ENCODE measurements at places on chromosomes 5 and 9.

GRCh38 chr5:177452688-177453638 is 6.3 kb downstream of the PRR7 start:
- no peak for DNase-seq

DNA sequence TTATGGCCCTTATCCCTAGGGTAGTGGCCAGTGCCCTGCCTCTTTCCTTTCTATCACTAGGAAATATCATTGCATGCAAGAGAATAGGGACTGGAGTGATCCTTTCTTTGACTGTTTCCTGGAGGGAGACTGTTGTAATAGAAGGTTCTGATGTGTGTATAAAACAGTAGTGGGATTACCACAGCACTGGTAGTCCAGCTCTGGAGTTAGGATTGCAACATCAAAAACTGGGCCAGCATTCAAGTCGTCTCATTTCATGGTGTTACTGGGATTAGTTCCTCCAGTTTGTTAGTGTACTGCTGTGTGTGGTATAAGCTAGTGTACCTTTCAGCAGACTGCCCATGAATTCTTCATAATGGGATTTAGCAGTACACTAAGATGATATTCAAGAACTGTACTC is 45.8 kb downstream of the KIAA1958 start:
- DNase-seq = no peak

GRCh38 chr5:91076138-91076537 is 307.0 kb downstream of the ARRDC3 start:
- DNase-seq = no peak

- no peak for DNase-seq
Measured at GRCh38 chr9:33161589-33162132, 5.5 kb downstream of the B4GALT1 start.

GRCh38 chr5:75331-76320 is 16.3 kb upstream of the PLEKHG4B start:
- DNase-seq = no peak

All from GDM1 (cell line).